ENCODE measurements at places on chromosomes 1 and 21. TPM values are rescaled to one million over a fixed set of nuclear protein-coding genes. Genes with fewer than 3 reads are reported as not detected.

OR2T2 gene
- not detected for total RNA-seq

CD5L gene
- total RNA-seq = not detected

LCE2A gene
- not detected for total RNA-seq

CFHR4 gene
- not detected for total RNA-seq

LCE3D gene
- not detected for total RNA-seq

SPRR1B gene
- not detected for total RNA-seq

UTS2 gene
- total RNA-seq = not detected

GBP6 gene
- not detected for total RNA-seq

MROH9 gene
- total RNA-seq = not detected

TAGLN2 gene
- total RNA-seq = 285 TPM

SMYD2 gene
- 14.6 TPM for total RNA-seq

KRTAP11-1 gene
- total RNA-seq = not detected

CCDC185 gene
- total RNA-seq = not detected

ANKRD35 gene
- 4.2 TPM for total RNA-seq

C1QA gene
- total RNA-seq = not detected

EXTL1 gene
- total RNA-seq = 0.49 TPM

MIXL1 gene
- total RNA-seq = not detected

ADAM30 gene
- not detected for total RNA-seq

RAB25 gene
- total RNA-seq = not detected

PBXIP1 gene
- total RNA-seq = 65.3 TPM

HLCS gene
- total RNA-seq = 17.5 TPM

DNAH14 gene
- total RNA-seq = 4.0 TPM

FCRL4 gene
- total RNA-seq = not detected

CELA2B gene
- total RNA-seq = not detected

SPTA1 gene
- total RNA-seq = 0.25 TPM

CYP4A11 gene
- not detected for total RNA-seq

NCMAP gene
- total RNA-seq = not detected

ZMYND12 gene
- total RNA-seq = 1.2 TPM

AGO1 gene
- total RNA-seq = 9.4 TPM

PKLR gene
- not detected for total RNA-seq

F3 gene
- total RNA-seq = 39.2 TPM

PGBD5 gene
- total RNA-seq = under 0.01 TPM

LENEP gene
- total RNA-seq = not detected

TSNAX gene
- 17.6 TPM for total RNA-seq

CASQ1 gene
- total RNA-seq = not detected

Data from cardiac ventricle fibroblast (primary cell).